ENCODE measurements at places on chromosomes 12 and 14. TPM values are rescaled to one million over a fixed set of nuclear protein-coding genes. Genes with fewer than 3 reads are reported as not detected.
A peak's percentile ranks its signal among the peaks of the same experiment; 100 is the strongest.

Gene GALNT4
- total RNA-seq, result 15.5 TPM

GRCh38 chr14:98415766-98416165 is 856.2 kb downstream of the BCL11B start:
- no peak for DNase-seq

GRCh38 chr12:43338848-43339526 is 213.0 kb downstream of the ADAMTS20 start:
- peak; percentile 74 for DNase-seq

Gene LPAR5
- not detected for total RNA-seq

- DNase-seq, result no peak
Observed at GRCh38 chr12:119621878-119622277, 28.3 kb downstream of the TMEM233 start.

GRCh38 chr12:98745578-98746391 is 100.7 kb downstream of the APAF1 start:
- DNase-seq, result no peak

DNA sequence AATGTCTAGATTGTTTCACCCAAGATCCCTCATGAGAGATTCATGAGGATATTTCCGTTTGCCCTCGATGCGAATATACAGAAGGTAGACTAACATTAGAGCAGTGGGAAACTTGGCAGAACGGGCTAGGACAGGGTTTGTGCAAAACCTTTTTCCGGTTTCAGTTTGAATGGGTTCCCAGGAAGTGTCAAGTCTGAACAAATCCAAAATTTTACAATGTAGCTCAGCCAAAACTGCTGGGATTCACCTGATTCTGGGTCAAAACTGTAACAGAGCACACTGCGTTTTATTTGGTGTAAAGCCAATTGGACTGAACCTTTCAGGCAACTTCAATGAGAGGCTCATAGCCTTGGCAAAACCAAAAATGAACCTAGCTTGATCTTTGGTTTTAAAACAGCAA is 337.8 kb upstream of the DIO2 start:
- DNase-seq, result peak; percentile 12

- no peak for DNase-seq
Observed at GRCh38 chr12:84159260-84159659, 753.3 kb downstream of the SLC6A15 start.

Gene DAO
- total RNA-seq, result not detected

- peak; percentile 20 for DNase-seq
Observed at GRCh38 chr12:72989458-72989947, 717.3 kb downstream of the TRHDE start.

Gene LRP1-AS
- not detected for total RNA-seq

DNA sequence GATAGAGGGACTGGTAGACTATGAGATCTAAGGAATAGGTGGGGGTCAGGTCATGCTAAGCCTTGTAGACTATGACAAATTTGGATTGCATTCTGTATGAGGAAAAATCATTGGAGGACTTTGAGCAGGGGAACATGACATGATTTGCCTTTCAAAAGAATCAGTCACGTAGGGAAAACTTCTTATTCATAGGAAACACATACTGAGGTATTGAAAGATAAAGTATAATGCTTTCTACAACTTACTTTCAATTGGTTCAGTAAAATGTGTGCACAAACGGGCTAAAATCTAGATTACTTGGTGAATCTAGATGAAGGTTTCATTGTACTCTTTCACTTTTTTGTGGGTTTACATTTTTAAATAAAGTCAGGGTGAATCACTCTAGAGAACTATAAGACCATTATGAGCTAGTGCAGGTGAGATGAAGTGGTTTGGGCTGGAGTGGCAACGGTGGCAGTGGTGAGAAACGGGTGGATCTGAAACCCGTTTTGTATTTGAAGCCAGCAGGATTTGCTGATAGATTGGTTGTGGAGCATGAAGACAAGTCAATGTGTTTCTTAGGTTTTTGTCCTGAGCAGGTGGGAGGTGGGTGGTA is 6.7 kb downstream of the BBS10 start:
- DNase-seq, result no peak

GRCh38 chr14:98984719-98985041 is 287.3 kb downstream of the BCL11B start:
- DNase-seq, result no peak

Gene SIRT4
- 1.6 TPM for total RNA-seq

DNA sequence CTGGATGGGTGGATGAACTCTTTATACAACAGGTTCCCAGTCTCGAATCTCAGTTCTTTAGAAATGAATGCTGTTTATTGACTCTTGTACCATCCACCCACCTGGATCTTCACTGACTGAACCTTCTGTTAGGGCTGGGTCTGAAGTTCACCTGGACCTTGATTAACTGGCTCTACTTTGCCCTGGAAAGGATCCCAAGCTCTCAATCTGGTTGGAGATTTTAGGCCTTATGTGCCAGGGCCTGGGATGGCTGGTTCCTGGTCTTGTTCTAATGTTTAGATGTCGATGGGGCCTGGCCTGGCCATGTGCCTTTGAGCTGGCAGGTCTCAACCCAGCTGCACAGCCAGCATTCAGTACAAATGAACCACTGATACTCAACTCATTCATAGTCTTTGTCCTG is 76.5 kb upstream of the MED13L start:
- no peak for DNase-seq

Gene CCDC177
- total RNA-seq, result not detected

- DNase-seq, result no peak
Observed at GRCh38 chr12:13075118-13075480, 28.4 kb downstream of the GSG1 start.

Gene TMPRSS12
- total RNA-seq, result not detected

GRCh38 chr12:71664411-71665089 is 449 bp downstream of the THAP2 start:
- DNase-seq, result peak; percentile 28

GRCh38 chr14:24430682-24431568 is 1.2 kb downstream of the KHNYN start:
- DNase-seq, result peak; percentile 66

- DNase-seq, result no peak
Observed at GRCh38 chr12:138898-139534, 72.4 kb downstream of the IQSEC3 start.

- DNase-seq, result no peak
Observed at GRCh38 chr14:95413289-95414215, 93.8 kb upstream of the CLMN start.

DNA sequence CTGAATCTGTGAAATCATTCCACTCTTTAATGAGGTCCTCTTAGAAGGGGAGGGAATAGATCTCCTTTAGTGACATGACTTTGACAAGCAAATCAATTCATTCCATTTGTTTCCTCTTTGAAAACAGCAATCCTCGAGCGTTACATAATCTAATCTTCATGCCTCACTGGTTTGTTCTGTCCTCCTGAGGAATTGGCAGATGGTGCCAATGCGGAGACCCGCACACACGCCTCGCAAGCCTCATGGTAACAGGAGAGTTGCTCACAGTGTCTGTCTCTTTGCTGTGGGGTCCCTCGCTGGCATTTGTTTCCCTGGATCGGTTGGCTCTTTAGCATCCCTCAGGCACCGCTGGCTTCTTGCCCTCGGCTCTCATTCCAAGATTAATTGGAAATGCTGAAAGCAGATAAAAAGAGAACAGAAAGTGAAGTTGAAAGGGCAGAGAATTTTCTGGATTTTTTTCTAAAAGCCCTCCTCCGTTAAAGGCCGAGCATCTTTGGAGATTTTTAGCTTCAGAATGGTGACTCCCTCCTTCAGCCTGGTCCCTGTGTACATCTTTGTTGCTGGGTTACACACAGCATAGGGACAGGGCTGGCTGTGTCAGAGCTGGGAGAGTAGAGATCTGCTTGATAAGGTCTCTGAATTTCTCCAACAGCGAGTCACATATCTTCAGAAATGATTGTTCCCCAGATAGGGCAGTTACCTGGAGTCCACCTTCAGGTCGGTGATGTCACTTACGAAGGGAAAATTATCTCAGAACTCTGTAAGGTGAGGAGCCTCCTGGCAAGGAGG is 10.1 kb upstream of the CABP1 start:
- no peak for DNase-seq

Gene SMOC1
- not detected for total RNA-seq

- no peak for DNase-seq
Observed at GRCh38 chr12:70507442-70507841, 129.8 kb downstream of the PTPRB start.

DNA sequence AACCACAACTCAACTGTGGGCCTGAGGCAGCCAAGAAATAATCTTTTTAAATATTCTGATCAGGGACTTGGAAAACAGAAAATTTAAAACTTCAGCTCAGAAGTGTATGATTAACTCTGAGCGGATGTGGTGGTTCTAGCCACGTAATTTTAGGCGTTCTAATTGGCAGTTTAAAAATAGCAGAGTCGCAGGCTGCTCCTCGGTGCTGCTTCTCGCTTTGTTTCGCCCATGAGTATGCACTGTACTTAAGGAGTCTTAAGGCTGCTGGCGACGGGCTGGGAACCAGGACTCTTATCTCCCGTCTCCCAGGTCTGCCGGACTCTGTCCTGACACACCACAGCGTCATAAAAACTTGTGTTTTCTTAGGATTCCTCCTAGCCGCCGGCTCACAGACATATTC is 113.4 kb upstream of the PELI2 start:
- DNase-seq, result peak; percentile 83

GRCh38 chr12:77760271-77761025 is 70.2 kb upstream of the NAV3 start:
- no peak for DNase-seq

DNA sequence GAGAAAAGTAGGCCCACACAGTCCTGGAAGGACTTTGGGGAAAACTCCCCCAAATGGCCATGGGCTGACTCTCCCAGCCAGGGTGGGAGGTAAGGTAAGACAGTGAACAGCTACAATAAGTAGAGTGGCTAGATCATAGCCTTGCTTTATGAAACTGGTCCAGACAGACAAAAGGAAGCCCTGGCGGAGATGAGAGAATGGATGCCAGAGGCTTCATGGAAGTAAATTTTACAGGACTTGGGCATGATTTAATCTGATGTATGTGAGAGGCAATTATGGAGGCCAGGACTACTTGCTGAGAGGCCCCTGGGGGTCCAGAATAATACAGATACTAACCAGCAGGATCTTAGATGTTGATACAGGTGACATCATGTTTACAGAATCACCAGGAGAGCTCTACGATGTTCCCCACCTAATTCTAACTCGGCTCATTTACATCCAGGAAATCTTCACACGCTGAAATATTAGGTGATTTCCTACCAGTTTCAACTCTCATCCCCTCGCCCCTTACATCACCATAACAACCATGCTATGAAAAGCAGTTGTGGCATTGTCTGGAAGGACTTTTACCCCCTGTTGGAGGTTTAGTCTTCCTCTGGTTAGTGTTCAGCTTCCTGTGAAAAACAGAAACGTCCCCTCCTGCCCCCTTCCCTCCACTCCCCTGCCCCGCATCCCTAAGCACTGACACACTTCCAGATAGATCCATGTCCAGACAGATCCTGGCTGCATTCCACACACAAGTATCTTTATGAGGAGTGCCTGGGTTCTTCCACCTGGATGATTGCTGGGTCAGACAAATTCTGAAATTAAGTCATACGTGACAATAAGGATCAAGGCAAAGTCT is 39.5 kb upstream of the NT5DC3 start:
- no peak for DNase-seq

- no peak for DNase-seq
Observed at GRCh38 chr12:89782807-89783206, 74.2 kb upstream of the ATP2B1 start.

- no peak for DNase-seq
Observed at GRCh38 chr12:90226211-90226610, 517.6 kb upstream of the ATP2B1 start.

GRCh38 chr12:131021154-131021541 is 67.4 kb downstream of the ADGRD1 start:
- DNase-seq, result no peak

DNA sequence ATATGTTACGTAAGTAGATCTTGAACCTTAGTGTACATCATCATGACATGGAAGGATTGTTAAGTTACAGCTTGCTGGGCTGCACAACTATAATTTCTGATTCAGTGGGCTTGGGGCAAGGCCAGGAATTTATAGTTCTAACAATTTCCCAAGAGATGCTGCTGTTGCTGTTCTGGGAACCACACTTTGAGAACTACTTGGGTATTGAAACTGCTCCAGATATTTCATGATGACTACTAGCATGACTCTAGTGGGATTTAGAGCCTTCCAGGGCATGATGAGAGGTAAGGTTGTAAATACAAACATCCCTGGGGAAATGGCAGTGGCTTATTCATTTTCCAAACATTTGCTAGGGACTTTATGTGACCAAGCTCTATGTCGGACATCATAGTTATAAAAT is 904.8 kb upstream of the SEL1L start:
- DNase-seq, result no peak

Gene VDR
- 8.2 TPM for total RNA-seq

Gene SLC2A14
- 0.32 TPM for total RNA-seq

DNA sequence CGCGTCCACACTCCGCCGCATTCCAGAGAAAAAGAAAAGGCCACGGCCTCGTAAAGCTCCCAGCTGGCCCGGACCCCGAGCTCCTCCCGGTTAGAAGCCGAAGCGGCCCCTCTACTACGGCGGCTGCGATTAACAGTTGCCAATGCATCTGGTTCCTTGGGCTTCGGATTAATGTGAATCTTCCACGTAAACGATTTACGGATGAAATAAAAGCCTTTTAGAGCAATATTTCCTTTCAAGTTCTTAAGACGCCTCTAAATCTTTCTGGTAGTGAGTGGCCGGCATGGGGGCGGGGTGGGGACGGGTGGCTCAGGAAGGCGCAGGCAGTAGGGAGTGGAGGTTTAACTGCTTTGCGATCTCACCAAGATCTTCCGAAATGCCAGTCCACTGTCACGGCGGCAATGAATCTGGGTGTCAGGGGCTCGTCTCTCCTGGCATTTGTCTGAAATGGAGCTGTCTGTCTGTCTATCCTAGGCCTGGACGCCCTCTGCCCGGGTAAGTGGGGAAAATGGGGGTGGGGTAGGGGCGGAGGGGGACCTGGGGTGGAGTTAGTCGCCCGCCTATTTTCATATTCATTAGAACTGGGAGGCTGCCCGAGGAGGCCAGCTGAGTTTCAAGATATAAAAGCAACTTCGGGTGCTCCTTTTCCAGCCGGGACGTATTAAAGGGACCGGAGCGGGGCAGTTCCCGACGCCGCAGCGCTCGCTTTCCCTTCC is 413 bp upstream of the ALX1 start:
- no peak for DNase-seq

- DNase-seq, result no peak
Observed at GRCh38 chr12:120362516-120363273, 6.3 kb downstream of the MSI1 start.

Gene PPFIA2
- total RNA-seq, result 4.7 TPM

DNA sequence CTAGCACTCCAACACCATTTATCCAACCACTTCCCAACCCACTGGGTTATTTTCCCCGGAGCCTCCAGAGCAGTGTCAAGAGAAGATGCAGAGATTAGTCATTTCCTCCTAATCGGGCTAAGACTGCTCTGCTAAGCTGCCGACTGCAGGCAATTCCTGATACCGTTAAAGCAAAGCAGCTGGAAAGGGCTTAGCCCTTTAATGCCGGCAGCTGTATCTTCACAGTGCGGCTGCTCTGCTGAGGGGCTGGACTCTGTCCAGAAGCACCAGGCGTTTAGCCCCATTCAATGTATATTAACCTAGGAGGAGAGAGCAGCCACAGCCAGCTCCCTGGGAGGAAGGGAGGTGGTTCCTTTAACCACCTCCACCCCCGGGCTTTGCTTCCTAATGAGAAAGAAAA is 11.1 kb downstream of the AQP6 start:
- DNase-seq, result peak; percentile 96

Gene MMP19
- 9.7 TPM for total RNA-seq
